ENCODE measurements at places on chromosomes 1 and 21.

DNA sequence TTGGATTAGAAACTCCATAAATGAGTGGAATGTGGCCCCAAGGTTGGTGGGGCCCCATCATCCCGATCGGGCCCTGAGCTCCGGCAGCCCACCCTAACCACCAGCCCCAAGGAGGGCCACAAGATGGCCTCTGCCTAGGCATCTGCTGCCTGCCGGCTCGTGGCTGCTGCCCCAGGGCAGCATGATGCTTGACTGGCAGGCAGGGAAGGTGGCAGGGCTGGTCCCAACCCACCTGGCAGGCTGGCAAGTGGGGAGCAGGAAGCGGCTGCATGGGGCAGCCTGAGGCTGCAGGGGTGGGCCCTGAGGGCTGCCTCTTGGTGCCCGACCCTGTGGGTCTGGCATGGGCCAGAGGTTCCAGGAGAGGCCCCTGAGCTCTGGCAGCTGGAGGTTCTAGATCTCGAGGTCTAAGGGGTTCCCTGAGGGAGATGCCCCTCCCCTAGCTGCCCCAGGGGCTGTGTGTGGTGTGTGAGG is 760 bp upstream of the GJC2 start:
- DNase-seq = no peak

GRCh38 chr1:15423355-15424077 is 13.8 kb downstream of the EFHD2 start:
- peak; percentile 63 for DNase-seq

DNA sequence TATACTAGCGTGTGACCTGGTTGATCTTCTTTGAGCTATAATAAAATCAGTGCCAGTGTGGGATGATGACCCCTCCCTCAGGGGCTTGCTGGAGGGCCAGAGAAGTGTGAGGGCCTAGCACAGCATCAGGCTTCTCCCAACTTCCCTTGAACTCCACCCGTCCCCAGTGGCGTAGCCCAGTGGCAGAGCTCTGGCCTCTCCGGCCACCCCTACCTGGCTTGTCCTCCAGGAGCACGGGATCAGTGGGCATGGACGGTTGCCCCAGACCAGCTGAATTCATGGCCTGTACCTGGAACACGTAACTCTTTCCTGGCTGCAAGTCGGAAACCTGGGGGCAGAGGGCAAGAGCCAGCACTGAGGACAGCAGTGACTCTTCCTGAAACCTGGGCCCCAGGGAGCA is 36.0 kb downstream of the MYOM3 start:
- no peak for DNase-seq

GRCh38 chr1:215076322-215076721 is 6.2 kb upstream of the KCNK2 start:
- peak; percentile 24 for DNase-seq

DNA sequence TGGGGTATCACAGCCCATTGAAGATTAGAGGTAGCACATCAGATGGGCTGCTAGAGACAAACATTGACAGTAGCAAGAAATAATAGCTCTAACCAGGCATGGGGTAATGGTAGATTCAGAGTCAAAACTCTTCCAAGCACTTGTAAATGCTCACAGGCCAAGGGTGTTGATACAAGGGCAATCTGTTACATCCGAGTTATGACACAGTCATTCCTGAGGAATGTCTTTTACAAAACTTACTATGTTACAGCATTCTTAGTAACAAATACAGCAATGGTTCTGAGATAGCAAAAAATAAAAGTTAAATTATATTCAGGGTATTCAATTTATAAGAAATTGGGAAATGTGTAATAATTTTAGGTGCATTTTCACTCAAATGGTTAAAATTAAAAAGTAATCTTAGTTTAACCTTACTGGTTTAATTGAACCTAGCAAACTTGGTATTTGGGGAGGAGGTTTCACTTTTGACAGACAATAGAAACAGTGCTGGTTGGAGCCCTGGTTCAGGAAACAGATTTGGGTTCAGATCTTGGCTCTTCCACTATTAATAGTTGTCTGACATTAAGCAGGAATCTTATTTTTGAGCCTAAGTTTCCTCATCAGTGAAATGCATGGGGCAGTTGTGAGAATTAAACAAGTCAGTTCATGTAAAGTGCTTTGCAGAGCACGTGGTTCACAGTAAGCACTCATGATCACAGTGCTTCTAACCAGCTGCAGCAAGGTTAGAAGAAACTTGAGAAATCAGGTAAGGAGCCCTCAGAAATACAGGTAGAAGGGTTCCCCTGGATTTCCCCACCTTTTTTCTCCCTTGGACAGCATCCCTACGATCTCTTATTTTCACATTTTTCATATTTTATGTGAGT is 4.4 kb downstream of the ST3GAL3 start:
- no peak for DNase-seq

GRCh38 chr1:111729946-111730681 is 9.1 kb downstream of the INKA2 start:
- no peak for DNase-seq

DNA sequence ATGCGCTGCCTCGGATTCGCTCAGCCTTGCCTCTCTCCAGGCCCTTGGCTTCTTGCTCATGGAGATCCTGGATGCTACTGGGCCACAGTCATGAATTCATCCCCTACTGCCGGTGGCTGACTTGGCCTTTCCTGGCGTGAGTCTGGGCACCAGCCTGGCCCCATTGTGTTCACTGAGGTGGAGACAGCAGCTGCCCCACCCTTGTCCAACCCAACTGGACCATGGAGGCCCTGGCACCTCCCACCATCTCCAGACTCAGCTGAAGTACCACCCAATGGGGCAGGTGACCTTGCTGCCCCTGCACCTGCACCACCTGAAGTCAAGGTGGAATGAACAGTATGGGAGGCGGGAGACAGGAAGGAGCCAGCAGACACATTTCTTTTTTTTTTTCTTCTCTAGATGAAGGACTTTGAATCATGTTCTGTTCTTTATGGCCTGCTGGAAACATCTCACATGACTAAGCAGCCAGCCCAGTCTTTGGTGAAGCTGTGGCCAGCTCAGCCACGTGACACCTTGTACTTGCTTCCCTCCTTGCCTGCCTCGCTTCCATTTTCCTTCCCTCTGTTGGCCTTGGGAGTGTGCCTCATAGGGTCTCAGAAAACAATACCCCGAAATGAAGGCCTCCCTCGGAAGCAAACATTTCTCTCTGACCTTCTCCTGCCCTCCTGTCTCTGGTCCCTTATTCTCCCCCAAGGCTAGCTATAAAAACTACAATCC is 3.8 kb upstream of the SLC30A2 start:
- no peak for DNase-seq
